ENCODE measurements at places on chromosomes 5 and 9.

- DNase-seq: no peak
These were observed 16.4 kb upstream of the SEMA4D start for GRCh38 chr9:89514337-89514736.

DNA sequence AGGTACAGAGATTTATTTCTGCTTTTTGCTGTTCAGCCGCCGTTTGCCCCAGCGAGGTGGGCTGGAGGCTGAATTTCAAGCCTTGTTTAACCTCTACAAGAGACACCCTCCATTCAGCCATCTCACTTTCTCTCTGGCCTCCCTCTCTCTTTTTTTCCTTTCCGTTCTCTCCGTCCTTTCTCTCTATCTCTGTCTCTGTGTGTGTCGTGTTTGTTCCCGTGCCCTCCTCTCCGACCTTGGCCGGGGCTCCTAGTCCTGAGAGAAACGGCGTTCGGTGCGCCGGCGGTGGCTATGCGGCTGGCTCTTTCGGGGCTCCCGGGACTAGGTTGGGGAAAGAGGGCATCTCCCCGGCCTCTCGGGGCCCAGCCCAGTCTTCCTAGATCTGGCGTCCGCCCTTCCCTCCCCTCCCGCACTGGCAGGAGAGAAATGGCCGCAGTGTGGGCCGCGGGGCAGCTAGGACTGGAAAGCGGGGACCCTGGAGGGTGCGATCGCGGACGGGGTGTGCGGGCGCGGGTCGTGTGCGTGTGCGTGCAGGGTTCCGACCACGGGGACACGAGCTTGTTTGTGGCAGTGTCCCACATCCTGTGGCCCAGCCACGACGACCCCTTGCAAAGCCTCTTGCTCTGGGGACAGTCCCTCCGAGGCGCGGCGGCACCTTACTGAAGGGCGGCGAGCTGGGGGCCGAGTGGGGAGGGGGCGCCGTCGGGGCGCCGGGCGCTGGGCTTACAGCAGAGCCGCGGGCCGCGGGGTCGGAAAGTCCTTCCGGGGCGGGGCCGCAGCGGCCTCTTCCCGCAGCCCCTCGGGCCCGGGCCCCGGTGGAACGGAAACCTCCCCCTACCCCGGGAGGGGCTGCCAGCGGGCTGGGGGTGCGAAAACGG lies 5.7 kb downstream of the LHX2 start:
- DNase-seq: no peak

DNA sequence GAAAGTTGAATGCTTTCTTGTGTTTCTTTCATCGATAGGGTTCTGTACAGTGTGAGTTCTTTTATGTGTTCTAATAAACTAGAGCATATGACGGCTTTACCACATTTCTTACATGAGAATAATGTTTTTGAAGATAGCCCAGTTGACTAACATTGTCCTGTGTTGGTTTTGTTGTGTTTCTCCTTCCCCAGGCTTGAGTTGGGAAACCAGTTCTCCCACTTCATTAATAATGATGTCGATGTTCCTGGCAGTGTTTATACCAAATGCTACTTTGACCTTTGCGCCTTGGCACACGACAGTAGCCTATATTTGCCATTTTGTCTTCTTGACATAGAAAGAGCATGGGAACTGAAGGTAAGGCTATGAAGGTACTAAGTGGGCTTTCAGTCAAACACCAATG lies 14.4 kb upstream of the ZNF782 start:
- no peak for DNase-seq

DNA sequence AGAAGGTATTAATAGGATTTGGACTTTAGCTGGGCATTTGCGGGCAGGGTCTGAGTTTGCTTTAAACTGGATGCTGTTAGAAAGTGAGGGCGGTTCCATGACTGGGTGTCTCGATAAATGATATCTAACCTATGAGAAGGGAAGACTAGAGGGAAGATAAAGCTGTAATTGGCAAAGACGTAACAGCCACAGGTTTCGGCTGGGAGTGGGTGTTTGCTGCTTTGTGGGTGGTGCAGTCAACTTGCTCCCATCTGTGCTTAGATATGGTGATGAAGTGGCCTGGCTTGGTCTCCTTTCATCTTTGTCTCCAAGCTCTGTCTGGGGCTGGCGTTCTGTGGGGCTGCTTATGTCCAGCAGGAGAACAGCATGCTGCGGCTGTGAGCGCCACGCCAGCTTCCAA lies 23.3 kb downstream of the OR2V1 start:
- peak; percentile 61 for DNase-seq

DNA sequence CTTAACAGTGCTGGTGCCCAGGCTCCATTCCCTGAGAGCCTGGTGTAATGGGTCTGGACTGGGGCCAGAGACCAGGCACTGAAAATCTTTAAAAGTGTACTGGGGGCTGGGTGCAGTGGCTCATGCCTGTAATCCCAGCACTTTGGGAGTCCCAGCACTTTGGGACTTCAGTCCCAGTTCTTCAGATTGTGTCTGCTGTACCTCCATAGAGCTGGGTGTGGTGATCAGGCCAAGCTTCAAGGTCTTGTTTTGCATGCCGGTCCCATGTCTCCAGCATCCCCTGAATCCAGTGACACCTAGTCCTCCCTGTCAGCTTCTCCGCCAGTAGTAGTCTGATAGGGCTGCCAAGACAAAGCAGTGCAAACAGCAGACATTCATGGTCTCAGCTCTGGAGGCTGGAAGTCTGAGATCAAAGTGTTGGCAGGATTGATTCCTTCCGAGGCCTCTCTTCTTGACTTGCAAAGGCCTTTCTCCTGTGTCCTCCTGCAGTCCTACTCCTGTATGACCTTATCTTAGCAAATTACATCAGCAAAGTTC lies 108.2 kb downstream of the SYK start:
- DNase-seq: no peak

DNA sequence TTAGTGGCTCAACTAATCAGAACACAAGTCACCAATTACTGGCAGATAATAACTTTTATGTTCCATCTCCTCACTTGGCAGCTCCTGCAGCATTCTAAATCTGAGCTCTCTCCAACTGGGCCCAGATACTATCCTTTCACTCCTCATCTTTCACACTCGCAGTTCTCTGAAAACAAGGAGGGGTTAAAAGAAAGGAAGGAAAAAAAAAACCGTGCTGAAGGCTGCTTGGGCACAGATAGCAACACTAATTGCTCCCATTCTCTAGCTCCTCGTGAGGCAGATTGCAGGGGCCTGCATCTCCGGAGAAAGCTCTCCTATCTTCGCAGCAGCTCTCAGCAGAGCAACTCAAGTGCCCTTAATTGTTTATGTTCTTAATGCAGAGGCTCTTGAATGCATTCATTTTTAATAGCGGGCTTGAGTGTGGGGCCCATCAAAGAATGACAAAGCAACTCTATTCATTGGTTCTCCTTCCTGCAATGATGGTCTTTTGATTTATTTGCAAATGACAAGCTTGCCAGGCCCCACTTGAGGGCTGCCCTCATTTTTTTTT lies 23.9 kb downstream of the TLE1 start:
- DNase-seq: peak; percentile 10

GRCh38 chr5:126544087-126544740 lies 50.8 kb downstream of the ALDH7A1 start:
- DNase-seq: peak; percentile 72

DNA sequence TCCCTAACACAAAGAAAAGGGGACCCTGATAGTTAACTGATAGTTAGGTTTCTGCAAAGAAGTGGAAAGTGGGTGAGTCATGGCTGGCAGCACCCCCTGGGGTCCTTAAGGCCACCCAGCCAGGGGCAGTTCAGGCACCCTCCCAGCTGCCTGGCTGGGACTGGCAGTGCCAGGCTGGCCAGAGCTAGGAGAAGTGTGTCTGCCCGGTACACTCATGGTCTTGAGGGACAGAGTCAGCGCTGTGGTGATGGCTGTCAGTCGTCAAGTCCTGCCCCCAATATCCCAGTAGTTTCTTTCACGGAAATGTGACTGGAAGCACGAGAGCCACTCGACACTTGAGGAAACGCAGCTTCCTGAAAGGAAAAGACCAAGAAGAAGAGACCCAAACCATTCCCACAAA lies 22.3 kb upstream of the CNOT6 start:
- no peak for DNase-seq

DNA sequence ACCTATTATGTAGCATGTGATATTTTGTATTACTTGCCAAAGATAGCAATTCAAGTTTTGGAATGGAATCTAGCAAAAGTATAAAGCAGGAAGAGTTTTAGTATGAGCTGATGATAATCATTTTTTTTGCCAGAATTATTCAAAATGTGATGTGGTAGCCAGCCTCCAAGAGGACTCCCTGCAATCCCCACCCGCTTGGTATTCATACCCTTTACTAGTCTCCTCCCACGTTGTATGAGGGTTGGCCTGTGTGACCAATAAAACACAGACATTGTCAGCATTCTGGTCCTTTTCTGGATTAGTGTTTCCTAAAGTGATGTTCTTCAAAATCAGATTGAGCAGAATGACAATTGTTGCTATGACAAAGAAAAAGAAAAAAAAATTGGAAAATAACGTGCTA lies 63.8 kb downstream of the TARS1 start:
- no peak for DNase-seq

Measured in hematopoietic multipotent progenitor cell treated with erythropoietin and hydrocortisone succinate and interleukin-3 and kit ligand, for 4 days (in vitro differentiated cells).